ENCODE measurements at places on chromosomes 7 and 10.
A peak's percentile ranks its signal among the peaks of the same experiment; 100 is the strongest.

- no peak for DNase-seq
Observed at GRCh38 chr10:21347043-21347784, 178.3 kb downstream of the SKIDA1 start.

GRCh38 chr10:103837370-103838069, 17.9 kb downstream of the SH3PXD2A start:
- DNase-seq = no peak

DNA sequence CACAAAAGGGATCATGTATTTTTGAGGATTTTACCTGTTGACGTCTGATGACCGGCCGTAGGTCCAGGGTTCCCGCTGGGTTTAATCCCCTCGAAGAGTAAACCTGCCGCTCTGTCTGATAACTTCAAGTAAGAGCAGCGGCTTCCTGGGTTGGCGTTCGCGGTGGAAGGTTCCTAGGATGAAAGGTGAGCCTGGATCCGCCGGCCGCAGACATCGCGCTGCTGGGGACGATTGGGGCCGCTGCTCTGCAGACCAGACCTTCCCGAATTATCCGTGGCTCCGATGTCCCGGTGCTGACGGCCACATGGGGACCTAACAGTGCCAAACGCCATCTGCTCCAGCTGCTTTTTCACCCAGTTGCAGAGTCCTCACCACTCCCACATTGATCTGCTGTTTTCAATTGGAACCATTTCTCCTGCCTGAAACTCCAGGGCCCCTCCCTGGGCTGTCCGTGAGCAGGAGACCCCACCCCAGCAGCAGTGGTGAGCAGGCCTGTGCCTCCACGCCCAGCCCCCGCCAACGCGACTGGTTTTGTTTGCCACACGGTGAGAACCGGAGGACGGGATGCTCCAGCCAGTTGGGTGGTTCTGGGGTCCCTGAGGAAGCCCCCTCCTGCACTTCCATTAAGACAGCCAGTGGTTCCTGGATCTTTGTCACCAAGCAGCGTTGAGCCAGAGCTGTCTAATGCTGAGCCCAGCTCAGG, 12.2 kb upstream of the AP5Z1 start:
- no peak for DNase-seq

DNA sequence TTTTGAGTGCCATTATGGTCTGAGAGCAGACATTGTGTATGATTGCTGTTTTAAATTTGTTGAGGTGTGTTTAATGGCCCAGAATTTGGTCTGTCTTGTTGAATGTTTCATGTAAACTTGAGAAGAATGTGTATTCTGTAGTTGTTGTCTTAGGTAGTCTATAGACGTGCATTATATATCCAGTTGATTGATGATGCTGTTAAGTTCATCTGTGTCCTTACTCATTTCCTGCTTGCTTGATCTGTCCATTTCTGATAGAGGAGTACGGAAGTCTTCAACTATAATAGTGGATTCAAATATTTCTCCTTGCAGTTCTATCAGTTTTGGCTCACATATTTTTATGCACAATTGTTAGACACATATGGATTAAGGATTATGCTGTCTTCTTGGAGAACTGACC, 16.0 kb downstream of the PTPN12 start:
- no peak for DNase-seq

DNA sequence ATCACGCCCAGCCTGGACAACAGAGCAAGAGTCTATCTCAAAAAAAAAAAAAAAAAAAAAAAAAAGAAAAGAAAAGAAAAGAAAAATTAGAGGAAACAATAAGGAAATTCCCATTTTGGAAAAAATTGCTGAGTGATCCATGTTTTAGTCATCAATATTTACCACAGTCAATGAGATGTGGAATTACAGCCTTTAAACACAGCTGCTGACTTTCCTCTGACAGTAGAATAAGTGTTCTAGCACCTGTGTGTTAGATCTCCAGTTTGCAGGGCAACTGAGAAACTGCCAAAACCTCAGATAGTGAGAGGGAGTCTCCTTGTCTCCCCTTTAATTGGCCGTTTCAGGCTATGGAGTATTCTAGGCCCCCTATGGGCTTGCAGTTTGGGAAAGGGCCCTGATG, 520.1 kb downstream of the KCNMA1 start:
- DNase-seq = no peak

DNA sequence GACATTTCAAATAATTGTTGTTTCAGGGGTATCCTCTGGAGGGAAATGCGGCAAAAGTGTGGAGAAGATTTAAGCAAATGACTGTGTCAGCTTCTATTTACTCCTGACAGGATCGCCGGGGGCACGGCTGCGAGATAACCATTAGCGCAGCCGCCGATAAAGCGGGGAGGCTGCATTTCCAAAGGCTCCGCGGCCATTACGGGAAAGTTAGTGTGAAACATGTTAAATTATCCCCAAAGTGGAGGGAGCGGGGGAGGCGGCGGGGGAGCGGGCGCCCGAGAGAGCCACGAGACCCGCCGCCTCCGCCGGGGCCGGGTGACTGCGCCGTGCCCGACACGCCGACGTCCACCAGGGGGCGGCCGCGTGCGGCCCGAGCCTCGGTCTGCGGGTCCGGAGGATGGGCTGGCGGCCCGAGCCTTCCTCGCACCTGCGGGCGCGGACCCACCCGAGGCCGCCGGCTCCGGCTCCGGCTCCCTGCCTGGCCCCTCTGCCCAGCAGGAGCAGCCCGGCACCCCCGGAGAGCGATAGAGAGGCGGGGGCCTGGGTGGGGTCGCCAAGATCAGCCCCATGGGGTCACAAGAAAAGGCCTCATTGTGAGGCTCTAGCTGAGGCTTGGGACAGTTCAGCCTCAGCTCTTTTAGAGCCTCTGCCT, 74.4 kb upstream of the PAX2 start:
- DNase-seq = peak; percentile 23

- no peak for DNase-seq
Observed at GRCh38 chr10:68813559-68813958, 13.8 kb upstream of the STOX1 start.

GRCh38 chr7:155917836-155918430, 105.7 kb upstream of the SHH start:
- no peak for DNase-seq

DNA sequence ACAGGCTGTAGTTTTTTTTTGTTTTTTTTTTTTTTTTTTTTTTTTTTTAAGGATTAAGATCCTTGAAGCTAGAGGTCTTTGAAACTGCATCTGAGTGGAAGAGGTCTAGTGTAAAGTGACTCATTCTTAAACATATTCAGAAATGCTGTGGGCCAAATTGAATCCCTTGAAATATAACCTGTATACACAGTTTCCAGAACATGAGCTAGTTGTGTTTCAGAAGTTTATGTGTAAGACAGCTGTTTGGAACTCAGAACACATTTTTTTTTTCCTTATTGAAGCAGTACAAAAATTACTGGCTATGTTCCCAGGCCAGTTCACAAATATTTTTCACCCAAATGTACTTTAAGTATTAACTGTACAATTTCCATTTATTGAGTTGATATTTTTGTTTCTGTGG, 67.9 kb downstream of the PPP1R9A start:
- no peak for DNase-seq

DNA sequence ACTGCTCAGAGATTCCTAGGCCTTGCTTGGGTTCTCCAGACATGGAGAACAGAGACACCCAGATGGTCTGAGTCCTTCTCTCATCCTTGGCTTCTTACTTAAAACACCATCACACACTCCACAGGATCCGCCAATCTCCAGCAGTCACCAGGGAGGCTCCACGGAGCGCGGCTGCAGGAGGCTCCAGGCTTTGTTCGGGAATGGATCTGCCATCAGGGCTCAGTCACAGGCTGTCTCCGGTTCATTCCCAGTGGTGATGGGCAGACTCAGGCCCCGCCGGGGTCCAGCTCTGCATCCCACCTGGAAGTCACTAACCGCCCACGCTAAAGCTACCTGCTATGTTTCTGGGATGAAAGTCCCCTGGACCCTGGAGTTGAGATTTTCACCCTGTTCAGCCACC, 312.9 kb downstream of the TCERG1L start:
- DNase-seq = no peak

Measured in inflammatory macrophage treated with lipopolysaccharide for 4 hours (primary cell).